ENCODE measurements at places on chromosomes 16 and 17.

DNA sequence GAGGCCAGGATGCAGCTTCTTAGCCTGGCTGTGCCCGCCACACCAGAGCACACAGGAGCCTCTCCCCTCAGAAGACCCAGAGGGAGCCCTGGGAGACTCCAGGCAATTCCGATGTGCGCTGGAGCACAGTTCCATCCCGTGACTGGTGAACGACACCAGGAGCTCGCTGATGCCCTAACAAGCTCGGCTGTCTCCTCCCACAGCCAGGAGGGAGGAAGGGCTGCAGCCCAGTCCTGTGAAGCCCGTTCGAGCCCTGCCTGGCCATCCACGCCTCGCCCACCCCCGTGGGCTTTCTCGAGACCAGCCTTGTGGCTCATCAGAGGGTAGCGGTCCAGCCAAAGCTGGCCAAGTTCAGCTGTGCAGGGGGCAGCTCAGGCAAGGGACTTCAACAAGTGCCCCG lies 21.8 kb upstream of the RASD1 start:
- no peak for DNase-seq

GRCh38 chr17:44132275-44132821 lies 8.9 kb upstream of the HDAC5 start:
- DNase-seq = no peak

GRCh38 chr17:30958187-30958586 lies 12.7 kb upstream of the RNF135 start:
- no peak for DNase-seq

DNA sequence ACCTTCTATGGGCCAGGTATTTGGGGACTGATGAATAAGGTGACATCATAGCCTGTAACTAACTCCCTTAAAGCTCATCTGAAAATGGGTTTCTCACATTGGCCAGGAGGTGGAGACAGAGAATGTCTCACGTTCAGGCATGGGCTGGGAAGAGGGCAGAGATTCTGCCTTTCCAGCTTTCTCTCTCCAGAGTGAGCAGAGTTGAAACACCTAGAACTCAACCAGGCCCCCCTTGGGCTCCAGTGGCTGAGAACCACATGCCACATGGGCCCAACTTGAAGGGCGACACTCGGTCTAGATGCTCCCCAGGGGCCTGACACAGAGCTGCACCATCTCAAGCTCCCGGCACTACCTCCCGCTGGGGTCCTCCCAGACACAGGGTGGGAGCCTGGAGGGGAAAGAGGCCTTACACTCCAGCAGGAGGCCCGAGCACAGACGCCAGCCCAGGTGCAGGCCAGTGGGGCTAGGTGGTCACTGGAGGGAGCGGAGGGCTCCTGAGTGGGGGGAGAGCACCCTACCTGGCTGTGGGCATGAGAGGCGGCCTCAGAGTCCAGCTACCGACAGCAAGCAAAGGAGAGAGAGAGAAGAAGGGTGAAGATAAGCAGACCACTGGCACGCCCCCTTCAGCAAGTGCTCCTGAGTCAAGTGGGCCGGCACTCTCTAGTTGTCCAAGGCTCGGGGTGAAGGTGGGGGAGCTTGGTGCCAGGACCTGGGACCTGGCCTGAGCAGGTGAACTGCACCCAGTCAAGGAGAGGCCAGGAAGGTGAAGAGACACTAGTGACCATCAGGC lies 55.9 kb downstream of the MYO18A start:
- DNase-seq = no peak

DNA sequence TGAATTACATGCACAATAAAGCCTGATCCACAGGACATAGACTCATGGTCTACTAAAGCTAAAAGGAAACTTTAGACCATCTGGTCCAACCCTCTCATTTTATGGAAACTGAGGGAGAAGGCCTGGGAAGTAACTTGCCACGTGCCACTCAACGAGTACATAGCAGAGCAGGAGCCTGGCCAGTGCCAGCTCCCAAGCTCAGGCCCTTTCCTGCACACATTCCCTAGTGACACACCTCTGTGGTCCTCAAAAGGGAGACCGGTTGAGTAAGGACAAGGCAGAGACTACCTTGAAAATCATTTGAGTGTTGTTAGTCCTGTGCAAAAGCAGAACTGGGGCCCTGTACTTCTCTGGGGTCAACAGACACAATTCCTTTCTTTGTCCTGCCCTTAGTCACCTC lies 2.8 kb downstream of the CCL4L2 start:
- peak; percentile 92 for DNase-seq

DNA sequence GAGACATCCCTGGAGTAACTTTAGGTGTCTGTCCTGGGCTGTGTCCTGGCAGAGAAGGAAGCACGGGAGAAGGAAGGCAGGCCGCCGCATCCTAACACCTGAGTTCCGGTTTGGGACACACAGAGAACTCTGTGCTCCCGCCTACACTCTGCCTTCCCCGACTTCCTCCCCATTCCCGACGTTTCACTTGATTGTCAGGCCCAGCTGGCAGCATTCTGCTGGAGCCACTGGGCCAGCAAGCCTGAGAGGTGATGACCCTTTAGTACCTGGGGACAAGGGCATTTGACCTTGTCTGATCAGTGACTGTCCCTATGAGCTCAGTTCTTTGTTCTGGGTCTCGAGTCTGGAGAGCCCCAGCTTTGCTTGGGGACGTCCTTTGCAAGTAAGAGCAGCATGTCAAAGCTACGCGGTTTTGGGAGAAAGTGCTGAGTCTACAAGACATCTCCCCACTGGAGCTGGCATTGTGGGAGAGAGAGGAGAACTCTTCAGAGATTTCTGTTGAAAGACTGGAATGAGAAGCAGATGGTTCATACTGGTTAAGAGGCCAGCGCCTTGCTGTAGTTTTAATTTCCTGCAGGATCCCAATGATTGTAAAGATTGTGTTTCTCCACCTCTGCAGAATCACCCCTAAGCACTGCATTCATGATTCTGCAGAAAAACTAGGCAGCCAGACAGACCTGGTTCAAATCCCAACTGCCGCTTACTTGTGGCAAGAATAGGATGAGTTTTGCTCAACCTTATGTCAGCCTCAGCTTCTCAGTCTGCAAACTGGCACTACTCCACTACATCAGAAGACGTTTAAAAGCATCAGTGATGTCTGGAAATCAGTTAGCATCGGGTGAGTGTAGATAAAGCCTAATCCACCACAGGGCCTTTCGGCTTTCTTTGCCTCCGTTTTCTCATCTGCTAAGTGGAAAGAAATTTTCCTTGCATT lies 20.6 kb downstream of the ABAT start:
- DNase-seq = no peak

GRCh38 chr16:85393674-85394451 lies 219.3 kb upstream of the GSE1 start:
- DNase-seq = no peak

- DNase-seq = no peak
Observed at GRCh38 chr17:64106918-64107317, 23.0 kb downstream of the ERN1 start.

All from vagina (tissue), 2 donors.